ENCODE measurements at places on chromosomes 5 and 9. TPM values are rescaled to one million over a fixed set of nuclear protein-coding genes. Genes with fewer than 3 reads are reported as not detected.

DNA sequence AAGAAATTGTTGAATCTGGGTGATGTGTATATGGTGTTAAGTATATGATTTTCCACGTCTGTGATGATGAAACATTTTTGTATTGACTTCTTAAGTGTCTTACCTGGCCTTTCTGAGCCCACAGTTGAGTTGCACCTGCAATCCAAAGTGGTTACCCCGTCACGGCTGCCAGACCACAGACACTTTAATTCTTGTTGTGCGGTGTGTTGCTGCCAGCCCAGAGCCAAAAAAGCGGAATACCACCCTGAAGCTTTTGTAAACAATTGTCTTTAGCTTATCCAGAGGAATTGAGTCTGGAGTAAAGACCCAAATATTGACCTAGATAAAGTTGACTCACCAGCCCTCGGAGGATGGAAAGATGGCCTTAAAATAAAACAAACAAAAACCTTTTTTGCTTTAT, 35.1 kb downstream of the MTAP start:
- DNase-seq = no peak

- no peak for DNase-seq
Measured at GRCh38 chr9:113482341-113482740, 18.8 kb downstream of the RGS3 start.

DNA sequence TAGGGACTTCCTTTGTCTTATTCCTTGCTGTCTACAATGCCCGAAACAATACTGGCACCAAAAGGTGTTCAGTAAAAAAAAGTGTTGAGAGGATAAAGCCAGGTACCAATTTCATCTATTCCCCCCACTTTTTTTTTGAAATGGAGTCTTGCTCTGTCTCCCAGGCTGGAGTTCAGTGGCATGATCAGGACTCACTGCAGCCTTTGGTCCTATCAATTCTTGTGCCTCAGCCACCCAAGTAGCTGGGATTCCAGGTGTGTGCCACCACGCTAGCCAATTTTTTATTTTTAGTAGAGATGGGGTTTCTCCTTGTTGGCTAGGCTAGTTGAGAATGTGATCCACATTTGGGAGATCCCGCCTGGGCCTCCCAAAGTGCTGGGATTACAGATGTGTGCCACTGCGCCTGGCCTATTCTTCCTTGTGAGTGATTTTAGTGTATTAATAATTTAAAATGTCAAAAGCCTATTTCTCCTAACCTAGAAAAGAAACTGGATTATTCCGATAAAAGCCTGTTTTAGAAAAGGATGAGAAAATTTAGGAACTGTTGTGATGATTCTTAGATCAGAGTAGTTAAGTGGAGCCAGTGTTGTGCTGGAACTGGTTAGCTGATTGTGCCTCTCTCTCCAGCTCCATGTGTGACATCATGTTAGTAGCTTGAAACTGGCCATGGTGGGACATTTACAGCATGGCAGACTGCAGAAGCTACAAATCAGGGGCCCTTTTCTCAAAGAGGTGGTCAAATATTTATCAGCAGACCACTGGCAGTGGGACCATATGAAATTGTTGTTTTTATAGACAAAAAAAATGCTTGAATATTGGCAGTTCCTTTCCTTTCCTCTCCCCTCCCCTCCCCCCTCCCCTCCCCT, 14.3 kb downstream of the CDC42SE2 start:
- no peak for DNase-seq

DNA sequence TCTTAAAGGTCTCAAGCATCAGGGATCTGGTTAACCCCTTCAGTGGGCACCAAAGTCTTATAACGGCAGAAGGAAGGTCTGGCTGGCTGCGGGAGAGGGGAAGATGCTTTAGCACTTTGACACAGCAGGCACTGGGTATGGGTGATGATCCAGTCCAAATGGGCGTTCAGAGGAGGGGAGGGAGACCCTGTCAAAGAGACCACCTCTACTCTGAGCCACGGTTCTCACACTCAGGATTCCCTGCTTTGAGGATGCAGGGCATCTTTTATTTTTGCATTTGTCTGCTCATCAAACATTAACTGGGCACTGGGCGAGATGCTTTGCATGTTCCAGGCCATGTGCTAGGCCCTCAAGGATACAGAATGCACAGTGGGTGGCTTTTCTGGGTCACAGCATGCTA, 204.0 kb downstream of the DAB2IP start:
- DNase-seq = no peak

- DNase-seq = no peak
Measured at GRCh38 chr9:109245310-109245897, 75.5 kb downstream of the EPB41L4B start.

The FAT2 gene
- total RNA-seq = not detected

DNA sequence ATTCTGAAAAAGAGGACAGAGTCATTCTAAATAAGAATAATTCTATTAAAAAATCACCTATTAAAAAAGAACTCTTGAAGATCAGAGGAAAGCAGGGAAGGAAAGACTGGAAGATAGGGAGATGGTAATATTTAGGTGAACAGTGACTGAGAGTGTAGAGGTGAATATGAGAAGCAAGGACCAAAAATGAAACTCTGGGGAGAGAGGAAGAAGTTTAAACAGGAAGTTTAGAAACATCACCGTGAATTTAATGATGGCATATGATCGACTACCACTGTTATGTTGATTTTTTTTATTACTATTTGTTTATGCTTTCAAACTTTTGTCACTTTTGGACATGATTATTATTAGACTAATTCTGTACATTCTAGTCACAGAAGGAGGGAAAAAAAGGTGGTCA, 1.7 kb upstream of the SPINK6 start:
- no peak for DNase-seq
